MCF 10A (cell line): ENCODE measurements at places on chromosomes 2 and 18. TPM values are rescaled to one million over a fixed set of nuclear protein-coding genes. Genes with fewer than 3 reads are reported as not detected.

- peak; percentile 1 for DNase-seq
Measured at GRCh38 chr2:80459028-80459427, 154.5 kb upstream of the LRRTM1 start.

- no peak for DNase-seq
Measured at GRCh38 chr2:128492966-128493811, 174.5 kb upstream of the HS6ST1 start.

GRCh38 chr2:162164802-162165201 lies 12.8 kb upstream of the GCG start:
- DNase-seq: peak; percentile 6

GRCh38 chr2:121771976-121772742 lies 16.7 kb downstream of the TSN start:
- no peak for DNase-seq

- DNase-seq: no peak
Measured at GRCh38 chr2:74979844-74980243, 21.4 kb downstream of the POLE4 start.

DNA sequence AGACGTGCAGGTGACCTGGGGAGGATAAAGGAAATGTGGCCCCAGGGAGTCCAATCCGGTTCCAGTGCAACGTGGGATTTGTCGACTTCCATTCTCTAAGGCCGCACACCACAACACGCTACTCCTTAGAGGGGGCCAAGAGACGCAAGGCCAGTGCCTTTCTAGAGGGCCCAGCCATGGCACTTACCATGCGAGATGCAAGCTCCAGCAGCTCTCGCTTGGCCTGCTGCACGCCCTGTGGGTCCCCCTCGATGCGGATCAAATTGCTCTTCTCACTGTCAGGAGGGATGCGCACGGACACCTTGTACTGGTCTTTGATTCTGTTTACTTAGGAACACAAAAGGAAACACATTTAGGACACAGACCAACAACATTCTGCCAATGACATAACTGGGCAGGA lies 61.2 kb downstream of the ANO7 start:
- no peak for DNase-seq

DNA sequence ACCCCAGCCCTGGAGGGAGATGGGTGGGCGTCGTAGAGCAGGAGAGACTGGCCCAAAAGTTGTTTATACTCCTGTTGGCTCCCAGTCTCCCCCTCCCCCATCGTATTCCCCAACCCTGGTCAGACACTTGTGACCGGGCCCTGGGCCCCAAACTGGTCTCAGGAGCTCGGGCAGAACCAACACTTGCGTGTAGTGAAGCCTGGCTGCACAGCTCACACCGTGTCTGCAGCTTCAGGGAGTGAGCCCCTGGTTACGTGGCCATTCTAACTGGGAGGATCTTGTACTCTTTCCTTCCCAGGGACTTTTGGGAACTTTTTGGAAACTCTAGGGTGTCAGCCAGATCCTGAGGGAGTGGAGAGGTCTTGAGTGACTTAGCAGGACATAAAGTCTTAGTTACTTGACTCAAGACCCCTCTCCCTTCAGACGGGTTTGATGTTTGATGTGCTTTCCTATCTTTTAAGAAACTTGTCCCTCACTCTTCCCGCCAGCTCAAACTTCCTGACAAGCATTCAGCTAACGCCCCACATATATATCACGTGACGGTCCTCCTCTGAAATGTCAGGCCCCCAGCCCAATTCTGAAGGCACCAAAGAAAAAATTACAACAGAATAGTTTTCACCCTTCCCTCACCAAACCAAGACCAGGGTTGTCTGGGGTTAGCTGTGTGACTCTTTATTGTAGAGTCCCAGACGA lies 2.3 kb downstream of the PKDCC start:
- no peak for DNase-seq

DNA sequence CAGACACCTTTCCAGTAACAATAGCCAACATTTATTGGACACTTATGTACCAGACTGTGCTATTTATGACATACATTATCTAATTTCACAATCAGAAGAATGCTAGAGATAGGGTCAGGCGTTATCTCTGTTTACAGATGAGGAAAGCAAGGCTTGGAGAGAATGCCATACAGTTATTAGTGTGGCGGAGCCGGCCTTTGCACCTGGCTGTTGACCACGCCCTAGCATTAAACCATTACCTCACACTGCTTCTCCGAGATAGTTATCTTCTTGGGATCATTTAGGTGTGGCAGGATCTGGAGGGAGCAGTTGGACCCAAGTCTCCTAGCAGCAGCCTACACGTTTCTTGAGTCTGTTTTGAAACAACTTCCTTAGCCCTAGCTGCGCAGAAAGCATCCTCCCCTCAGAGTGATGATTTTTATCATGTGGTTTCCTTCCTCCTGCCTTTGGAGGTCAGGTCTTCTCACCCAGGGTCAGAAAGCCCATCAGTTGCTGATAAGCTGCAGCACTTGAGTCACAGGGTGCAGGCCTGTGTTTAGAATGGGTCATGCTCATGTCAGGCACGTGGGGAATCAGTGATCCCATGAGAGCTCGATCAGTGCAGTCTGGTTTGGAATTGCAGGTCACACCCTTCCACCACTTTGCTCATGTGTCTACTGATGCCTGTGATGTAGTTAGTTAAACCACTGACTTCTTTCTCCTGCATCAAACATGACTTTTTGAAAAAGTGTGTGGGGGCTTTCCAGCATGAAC lies 118.2 kb downstream of the SPTBN1 start:
- no peak for DNase-seq

GRCh38 chr2:168089200-168089599 lies 158.2 kb downstream of the STK39 start:
- no peak for DNase-seq

DNA sequence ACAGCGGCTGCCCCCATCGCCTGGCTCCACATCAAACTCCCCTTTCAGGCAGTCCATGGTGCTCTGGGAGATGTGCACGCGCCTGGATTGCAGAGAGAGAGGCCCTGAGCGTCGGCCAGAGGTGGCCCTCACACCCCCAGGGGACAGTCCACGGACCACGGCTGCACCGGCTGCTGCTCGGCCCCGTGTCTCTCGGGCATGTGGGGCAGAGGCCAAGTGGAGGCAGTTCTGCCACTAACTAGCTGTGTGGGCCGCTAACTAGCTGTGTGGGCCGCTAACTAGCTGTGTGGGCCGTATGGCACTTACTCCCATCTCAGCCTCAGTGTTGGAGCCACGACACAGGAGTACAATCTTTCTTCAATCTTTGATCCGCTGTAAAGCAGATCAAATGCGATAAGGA lies 45.3 kb downstream of the CENPO start:
- no peak for DNase-seq

DNA sequence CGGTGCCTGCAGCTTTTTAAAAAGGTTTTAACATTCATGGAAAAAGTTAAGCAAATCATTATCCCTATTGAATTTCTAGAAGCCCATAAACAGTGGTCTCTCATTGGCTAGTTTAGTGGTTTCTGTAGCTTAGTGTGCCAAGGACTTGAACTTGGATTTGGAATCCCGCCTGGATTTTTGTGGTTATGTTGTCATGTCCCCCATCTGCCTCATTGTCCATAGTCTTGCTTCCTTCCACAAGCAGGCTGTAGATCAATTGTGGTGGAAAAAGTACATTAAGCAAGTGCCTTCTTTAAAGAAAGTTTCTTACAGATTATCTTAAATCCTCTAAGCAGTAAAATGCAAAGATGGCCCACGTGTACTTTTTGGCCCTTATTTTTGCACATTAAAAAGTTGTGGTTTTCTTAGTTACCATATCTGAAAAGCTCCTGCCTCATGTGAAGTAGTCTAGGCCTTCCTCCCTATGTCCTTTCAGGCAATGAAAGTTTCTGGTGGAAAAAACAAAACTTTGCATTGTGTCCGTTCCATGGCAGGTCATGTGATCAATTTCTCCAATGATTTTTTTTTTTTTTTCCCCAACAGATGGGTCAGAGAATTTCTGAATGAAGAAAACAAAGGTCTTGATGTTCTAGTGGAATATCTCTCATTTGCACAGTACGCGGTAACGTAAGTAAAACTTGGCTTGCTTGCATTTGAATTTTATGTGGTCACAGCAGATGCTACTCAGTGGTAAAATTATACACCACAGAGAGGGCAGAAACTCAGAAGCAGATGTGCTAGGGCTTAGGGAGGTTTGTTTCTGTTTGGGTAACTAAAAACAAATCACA lies 158.9 kb downstream of the PRPF40A start:
- DNase-seq: peak; percentile 64

GRCh38 chr18:43994381-43994780 lies 686.3 kb upstream of the SETBP1 start:
- no peak for DNase-seq

DNA sequence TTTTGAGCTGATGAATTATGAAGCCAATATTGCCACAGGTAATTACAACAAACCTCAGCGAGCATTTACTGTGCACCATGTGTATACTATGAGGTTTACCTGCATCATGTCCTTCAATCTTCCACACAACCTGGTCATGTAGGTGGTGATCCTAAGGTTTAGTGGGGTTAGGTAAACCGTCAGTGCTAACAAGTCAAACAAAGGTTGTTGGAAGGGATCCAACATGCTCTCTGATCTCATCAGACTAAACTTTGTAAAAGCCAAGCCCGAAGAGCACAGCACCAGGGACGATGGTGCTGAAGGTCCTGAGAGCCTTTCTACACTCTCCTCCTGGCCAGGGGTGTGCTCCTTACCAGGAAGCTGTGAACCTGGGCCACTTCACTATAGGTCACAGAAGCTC lies 29.4 kb downstream of the SH3YL1 start:
- DNase-seq: no peak

DNA sequence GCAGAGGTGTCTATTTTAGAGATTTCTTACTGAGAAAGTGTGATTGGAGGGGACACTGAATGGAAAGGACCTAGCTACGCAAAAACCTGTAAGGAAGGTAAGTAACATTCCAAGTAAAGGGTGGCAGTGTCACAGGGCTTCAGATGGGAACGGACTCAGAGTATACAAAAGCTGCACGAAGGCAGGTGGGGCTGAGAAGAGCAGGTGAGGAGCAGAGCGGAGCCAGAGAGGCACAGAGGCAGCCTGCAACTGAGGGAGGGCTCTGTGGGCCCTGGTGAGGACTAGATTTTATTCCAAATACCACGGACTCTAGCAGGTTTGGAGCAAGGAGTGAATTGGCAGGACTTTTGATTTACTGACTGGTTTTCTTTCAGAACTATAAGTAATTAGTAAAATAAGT lies 331.3 kb upstream of the PKDCC start:
- no peak for DNase-seq

DNA sequence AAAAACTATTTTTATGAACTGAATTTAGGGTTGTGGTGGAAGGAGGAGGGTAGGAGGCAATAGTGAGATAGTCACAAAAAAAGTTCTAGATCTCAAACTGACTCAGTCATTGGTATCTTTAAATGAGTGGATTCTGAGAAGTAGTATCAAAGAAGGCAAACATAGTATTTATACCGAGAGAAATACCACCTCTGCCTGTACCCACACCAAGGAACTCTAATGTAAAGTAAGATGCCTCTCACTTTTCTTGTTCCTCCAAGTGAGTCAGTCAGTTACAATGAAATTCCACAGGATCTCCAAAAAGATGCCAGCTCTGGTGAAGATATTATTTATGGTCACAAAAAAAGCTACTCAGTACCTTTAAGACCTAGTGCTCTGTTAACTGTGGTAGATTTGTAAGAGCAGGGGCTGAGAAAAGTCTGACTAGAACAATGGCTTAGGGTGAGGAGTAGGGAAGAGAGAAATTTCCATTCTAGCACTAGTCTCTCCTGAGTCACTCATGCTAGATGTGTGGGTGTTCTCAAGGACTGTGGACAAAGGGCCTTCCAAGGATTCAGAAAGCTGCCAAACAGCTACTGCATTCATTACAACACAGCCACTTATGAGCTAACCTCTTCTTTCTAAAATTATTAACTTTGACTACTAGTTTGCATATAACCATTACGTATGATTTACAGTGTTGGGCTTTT lies 36.3 kb downstream of the YWHAQ start:
- peak; percentile 89 for DNase-seq

DNA sequence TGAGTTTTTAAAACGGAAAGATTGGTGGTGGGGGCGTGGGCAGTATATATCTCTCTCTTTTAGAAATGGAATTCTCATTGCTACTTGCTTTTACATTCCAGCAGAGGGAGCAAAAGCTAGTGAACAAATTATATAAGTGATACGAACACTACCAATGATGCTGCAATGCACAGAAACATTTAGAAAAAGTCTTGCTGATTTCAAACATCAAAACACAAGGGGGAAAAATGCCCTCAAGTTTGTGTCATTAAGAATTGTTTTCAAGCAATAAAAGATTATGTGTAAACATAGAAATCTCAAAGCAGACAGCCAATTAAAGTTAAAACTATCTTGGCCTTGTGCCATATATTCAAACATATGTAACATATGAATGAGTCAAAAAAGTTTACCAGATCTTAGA lies 296.3 kb upstream of the KCNJ3 start:
- DNase-seq: peak; percentile 49

DNA sequence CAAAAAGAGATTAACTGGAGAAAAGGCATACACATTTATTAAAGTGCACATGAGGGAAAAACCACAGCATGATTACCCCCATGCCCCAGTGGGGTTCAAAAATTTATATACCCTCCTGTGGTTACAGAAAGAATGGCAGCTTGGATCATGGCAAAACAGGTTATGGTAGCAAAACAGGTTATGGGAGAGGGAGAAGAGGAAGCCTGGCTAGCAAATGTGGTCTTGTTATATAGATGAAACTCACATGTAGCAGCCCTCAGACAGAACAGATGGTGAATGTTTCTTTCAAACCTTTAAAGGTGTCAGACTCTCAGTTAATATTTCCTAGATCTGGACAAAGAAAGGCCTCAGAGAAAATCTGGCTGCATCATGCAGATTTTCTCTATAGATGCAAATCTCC lies 178.2 kb upstream of the ZC3H15 start:
- DNase-seq: peak; percentile 4

DNA sequence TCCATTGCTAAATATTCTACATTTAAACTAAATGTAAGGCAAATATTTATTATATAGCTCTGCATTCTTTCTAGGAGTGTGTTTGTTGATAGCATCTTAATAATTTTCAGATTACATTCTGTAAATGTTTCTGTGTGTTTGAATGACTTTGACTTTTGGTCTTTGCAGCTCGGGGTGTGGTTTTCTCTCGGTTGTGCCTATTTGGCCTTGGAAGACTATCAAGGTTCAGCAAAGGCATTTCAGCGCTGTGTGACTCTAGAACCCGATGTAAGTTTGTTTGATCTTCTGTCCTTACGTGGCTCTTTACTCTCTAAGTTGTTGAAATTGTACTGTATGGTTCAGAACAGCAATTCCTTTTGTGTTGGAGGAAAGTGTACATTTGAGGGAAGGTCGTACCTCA lies 149.9 kb downstream of the TTC27 start:
- DNase-seq: no peak

DNA sequence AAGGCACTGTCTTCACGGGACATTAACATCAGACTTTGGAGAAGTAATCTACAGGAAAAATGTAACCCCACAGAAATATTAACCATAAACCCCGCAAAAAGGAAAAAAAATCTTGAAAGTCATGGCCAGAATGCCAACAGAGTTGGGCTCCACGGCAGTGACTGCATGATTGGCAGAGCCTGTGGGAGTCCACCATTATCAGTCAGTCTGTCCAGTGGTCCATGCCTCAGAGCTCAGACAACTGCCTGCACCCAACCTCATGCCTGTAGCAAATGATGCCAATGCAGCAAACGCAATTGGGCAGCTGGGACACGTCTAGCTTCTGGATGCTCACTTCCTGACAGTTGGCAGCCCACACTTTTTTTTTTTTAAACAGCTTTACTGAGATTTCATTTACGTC lies 5.1 kb upstream of the PPIG start:
- DNase-seq: no peak

The GATA6 gene
- total RNA-seq: 6.7 and 14.0 TPM in 2 replicates

The NEURL3 gene
- total RNA-seq: not detected in 2 replicates

The NCKAP5 gene
- not detected in 2 replicates for total RNA-seq

The SLC4A3 gene
- total RNA-seq: 4.2 and 4.7 TPM in 2 replicates

The IL18R1 gene
- 3.5 and 6.7 TPM in 2 replicates for total RNA-seq

The SERPINB2 gene
- 0.47 and 0.82 TPM in 2 replicates for total RNA-seq

The CXCR1 gene
- 0.12 TPM in 1 of 2 replicates, not detected in the other for total RNA-seq

The MYO3B gene
- not detected in 2 replicates for total RNA-seq

The IL18RAP gene
- not detected in 2 replicates for total RNA-seq

The HMSD gene
- total RNA-seq: not detected in 2 replicates
